ENCODE measurements at places on chromosomes 1 and 21.

DNA sequence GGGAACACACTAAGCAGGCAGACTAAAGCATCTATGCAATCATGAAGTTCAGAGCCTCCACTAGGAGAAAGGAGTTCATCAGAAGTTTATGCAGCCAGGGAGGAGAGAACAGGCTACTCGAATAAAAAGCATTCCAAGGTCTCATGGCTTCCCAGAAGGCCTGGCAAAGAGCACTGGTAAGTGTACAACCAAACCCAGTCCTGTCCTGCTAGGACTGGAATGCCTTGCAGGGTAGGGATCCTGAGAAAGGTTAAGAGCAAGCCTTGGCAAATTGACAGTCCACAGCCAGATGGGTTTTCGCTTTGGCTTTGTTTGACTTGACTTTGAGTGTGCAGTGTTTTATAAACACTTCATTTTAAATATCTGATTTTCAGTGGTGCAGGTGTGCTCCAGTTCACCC is 133.6 kb upstream of the ATP1B1 start:
- no peak overlapping the region for H3K4me3 ChIP-seq
- no peak overlapping the region for H3K27ac ChIP-seq
- DNase-seq, result no peak
- H3K27me3 ChIP-seq, result no peaks in the 10 kb centered on the region

GRCh38 chr1:20061866-20062265 is 8.1 kb upstream of the PLA2G5 start:
- H3K4me1 ChIP-seq, result no peaks in the 10 kb centered on the region
- DNase-seq, result no peak
- no peak overlapping the region for H3K4me3 ChIP-seq
- no peaks in the 10 kb centered on the region for H3K27me3 ChIP-seq

DNA sequence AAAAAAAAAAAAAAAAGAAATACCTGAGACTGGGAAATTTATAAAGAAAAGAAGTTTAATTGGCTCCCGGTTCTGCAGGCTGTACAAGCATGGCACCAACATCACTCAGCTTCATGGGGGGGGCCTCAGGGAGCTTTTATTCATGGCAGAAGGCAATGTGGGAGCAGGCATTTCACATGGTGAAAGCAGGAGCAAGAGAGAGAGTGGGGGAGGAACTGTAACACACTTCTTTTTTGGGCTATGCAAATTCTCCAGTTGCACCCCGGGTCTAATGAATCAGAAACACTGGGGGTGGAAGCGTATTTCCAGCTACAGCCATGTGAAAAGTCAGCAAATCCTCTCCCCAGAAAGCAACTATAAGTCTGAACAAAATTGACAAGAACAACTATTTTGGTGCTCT is 11.8 kb upstream of the SOD1 start:
- no peak for DNase-seq
- H3K27me3 ChIP-seq, result no peaks in the 10 kb centered on the region
- H3K4me1 ChIP-seq, result no peaks in the 10 kb centered on the region
- no peaks in the 10 kb centered on the region for H3K36me3 ChIP-seq
- H3K27ac ChIP-seq, result no peak overlapping the region

DNA sequence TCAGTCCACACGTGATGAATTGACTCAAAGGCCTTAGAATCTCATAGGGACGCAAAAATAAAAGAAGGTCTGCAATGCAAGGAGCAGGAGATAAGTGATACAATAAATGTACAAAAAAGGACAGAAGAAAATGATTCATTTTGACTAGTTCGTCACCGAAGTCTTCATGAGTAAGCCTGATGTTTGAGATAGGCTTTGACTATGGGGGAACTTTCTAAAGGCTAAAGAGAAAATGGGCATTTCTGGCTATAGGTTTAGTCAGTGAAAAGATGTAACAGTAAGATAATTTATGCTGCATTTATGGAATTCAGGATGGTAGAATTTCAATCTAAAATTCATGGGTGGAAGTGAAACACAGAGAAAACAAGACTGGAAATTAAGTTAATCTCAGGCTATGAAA is 163.0 kb downstream of the ADGRL4 start:
- DNase-seq, result no peak
- no peaks in the 10 kb centered on the region for H3K36me3 ChIP-seq
- no peaks in the 10 kb centered on the region for H3K4me1 ChIP-seq
- no peak overlapping the region for H3K4me3 ChIP-seq

DNA sequence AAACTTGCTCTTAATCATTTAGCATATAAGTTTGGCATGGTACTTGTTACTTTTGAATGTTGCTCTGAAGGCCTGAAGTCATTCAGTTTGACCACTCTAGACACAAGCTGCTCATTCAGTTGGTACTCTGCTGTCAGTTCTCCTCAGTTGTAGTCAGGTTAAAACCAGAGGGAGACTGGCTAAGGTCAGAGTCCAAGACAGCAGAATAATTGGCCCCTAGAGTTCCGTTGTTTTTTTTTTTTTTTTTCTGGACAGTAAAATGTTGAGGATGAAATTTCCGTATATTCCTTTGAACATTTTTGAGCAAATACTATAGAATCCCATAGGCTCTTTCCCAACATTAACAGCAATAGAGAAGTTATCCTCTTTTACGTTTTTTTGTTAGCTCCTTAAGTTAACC is 9.4 kb downstream of the ZBTB40 start:
- no peak for DNase-seq
- no peak overlapping the region for H3K27ac ChIP-seq
- H3K36me3 ChIP-seq, result no peaks in the 10 kb centered on the region
- H3K27me3 ChIP-seq, result no peaks in the 10 kb centered on the region
- no peaks in the 10 kb centered on the region for H3K4me1 ChIP-seq
- H3K4me3 ChIP-seq, result no peak overlapping the region

DNA sequence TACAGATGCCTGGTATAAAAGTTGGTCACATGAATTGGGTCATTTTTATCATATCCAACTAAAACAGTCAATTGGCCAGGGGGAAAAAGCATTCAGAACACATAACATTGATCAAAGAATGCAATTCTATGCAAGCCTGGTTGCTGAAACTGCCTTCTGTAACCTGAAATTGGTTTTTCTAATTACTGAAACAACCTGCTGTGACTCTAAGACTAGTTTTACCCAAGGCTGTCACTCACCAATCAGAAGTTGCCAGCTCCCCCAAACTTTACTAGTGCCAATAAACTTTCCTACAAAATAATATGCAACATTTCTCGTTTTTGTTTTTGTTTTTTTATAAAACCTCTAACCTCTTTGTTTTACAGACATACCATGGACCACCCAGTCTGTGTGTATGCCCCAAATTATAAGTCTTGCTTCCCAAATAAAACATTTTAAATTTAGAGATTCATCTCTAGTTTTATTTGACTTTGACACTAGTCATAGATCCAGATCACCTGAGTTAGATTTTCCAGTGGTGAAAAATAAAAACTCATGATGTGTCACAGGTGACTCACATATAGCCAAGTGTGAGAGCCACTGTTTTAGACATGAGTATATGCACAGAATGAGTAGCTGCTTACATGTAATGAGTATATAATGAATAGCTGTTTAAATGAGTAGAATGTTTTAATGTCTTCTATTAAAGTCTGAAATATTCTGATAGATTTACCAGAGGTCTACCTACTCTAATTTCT is 64.2 kb upstream of the CR2 start:
- no peak for DNase-seq
- no peak overlapping the region for H3K27ac ChIP-seq
- no peaks in the 10 kb centered on the region for H3K4me1 ChIP-seq
- no peaks in the 10 kb centered on the region for H3K36me3 ChIP-seq
- H3K27me3 ChIP-seq, result no peaks in the 10 kb centered on the region

- no peak for DNase-seq
- H3K27ac ChIP-seq, result no peak overlapping the region
- no peaks in the 10 kb centered on the region for H3K27me3 ChIP-seq
- no peaks in the 10 kb centered on the region for H3K36me3 ChIP-seq
- no peak overlapping the region for H3K4me3 ChIP-seq
- H3K4me1 ChIP-seq, result no peaks in the 10 kb centered on the region
Measured at GRCh38 chr21:31524140-31524539, 135.4 kb upstream of the SOD1 start.

- no peaks in the 10 kb centered on the region for H3K4me1 ChIP-seq
Measured at GRCh38 chr1:228307218-228308023, 99.2 kb downstream of the TRIM11 start.
